ENCODE measurements at places on chromosomes 6 and 20.

DNA sequence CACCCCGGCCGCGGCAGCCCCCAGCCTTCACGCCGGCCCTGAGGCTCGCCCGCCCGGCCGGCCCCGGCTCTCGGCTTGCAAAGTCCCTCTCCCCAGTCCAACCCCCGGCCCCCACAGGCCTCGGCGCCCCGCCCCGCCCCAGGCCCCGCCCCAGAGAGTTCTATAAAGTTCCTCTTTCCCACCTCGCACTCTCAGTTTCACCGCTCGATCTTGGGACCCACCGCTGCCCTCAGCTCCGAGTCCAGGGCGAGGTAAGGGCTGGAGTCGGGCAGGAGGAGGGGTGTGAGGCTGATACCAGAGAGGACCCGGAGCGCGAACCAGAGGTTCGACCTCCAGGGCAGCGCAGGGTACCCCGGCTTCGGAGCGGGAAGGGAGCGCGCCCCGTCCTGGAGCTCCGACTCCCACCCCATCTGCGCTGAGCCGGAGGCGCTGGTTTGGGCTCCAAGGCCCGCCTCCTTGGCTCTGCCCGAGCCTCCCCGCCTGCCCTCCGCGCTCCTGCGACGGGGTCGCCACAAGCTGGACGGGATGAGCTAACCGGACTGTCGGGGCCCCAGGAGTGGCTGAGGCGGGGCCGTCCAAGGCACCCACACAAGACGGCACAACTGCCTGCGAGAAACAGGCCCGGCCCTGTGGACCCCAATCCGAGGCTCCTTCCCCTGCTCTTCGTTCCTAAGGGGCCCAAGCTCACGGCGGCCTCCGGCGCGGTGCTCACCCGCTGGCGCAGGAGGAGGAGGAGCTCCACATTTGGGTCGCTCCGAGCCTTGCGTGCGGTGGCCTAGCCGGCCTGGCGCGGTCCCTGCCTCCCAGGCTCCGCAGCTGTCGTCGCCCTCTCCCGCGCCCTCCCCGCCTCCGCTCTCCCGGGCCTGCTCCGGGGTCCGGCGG, at the start of gene IRF4:
TSS of gene IRF4 (plus strand) at position 194 of the 882 bp plus-strand sequence. CDS start 1,401 bp downstream, outside the sequence.
- DNase-seq = peak; percentile 94

GRCh38 chr20:38883981-38884733, 42.1 kb upstream of the FAM83D start:
- no peak for DNase-seq

DNA sequence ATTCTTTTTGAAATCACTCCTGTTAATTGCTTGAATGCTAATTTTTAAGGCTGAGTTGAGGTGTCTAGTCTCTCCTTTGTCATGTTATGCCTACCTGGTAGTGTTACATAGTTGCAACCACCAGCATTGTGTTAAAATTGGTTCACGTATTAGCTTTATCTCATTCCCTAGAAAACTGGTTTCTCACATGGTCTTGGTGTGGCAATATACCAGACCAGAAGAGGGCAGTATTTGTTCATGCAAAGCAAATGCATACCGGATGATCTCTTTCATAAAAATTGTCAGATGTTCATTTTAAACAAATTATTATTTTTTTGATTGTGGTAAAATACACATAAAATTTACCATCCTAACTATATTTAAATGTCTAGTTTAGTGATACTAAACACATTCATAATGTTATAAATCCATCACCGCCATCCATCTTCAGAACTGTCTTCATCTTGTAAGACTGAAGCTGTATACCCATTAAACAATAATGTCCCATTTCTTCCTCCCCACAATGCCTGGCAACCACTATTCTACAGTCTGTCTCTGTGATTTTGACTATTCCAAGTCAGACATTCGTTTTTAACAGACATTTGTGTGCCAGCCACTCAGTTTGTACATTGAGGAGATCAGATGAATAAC, 92.8 kb downstream of the ATRN start:
- DNase-seq = peak; percentile 70

GRCh38 chr6:150899231-150899630, 33.7 kb downstream of the MTHFD1L start:
- DNase-seq = no peak

DNA sequence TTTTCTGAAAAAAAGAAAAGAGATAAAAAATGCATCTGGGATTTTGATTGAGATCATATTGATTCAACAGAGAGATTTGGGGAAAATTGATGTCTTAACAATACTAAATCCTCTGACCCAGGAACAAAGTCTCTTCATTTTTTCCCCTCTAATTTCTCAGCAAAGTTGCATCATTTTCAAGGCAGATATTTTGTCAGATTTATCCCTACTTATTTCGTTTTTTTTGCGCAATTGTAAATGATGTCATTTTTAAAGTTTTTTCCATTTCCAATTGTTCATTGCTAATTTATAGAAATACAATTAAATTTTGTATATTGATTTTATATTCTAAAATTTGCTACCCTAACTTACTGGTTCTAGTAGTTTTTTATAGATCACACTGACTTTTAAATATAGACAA, 97.7 kb upstream of the TMEM170B start:
- no peak for DNase-seq

- DNase-seq = no peak
These were observed 151.5 kb downstream of the CFAP61 start for GRCh38 chr20:20203784-20204183.

- DNase-seq = peak; percentile 24
These were observed 66.5 kb upstream of the SLC35F1 start for GRCh38 chr6:117840541-117840983.

DNA sequence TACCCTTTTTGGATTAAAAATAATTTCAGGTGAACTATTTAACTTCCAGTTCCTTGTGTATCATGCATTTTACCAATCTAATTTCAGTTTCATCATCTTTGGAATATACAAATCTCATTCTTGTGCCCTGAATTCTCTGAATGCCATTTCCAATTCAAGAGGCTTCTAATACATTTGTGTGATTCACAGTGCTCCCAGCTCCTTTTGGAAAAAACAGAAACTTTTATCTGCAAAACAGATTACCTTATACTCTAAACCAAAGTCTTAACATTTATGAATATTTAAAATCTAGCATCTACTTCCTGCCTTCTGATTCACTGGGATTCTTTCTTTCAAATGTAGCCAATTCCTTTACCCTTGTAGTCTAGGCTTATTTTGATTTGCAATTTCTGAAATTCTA, 11.1 kb upstream of the PEX7 start:
- no peak for DNase-seq

GRCh38 chr6:91538622-91539021, 951.8 kb upstream of the MAP3K7 start:
- DNase-seq = no peak

Measured in RPMI8226 (cell line).